ENCODE measurements at places on chromosomes 12 and 14.

DNA sequence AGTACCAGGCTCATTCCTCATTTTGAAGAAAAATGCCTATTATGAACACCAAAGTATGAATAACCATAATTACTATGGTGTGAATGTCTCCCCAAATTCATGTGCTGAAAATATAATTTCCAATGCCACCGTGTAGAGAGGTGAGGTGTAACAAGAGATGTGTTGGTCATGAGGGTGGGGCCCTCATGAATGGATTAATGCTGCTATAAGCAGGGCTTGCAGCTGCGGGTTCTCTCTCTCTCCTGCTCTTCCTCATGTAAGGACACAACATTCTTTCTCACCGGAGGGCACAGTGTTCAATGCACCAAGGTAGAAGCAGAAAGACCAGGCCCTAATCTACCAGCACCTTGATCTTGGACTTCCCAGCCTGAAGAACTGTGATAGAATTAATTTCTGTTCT is 70.0 kb downstream of the TMTC1 start:
- no peak overlapping the region for H3K4me3 ChIP-seq
- H3K4me1 ChIP-seq, result peaks cover 5% of the 10 kb centered on the region
- DNase-seq, result no peak
- peak overlapping the region; percentile 7 for H3K27ac ChIP-seq
- no peaks in the 10 kb centered on the region for H3K27me3 ChIP-seq
- H3K36me3 ChIP-seq, result peaks cover 6% of the 10 kb centered on the region

- H3K27ac ChIP-seq, result no peak overlapping the region
- no peaks in the 10 kb centered on the region for H3K36me3 ChIP-seq
- DNase-seq, result no peak
- no peaks in the 10 kb centered on the region for H3K27me3 ChIP-seq
- no peak overlapping the region for H3K4me3 ChIP-seq
Observed at GRCh38 chr12:38144601-38145436, 171.8 kb upstream of the ALG10B start.

DNA sequence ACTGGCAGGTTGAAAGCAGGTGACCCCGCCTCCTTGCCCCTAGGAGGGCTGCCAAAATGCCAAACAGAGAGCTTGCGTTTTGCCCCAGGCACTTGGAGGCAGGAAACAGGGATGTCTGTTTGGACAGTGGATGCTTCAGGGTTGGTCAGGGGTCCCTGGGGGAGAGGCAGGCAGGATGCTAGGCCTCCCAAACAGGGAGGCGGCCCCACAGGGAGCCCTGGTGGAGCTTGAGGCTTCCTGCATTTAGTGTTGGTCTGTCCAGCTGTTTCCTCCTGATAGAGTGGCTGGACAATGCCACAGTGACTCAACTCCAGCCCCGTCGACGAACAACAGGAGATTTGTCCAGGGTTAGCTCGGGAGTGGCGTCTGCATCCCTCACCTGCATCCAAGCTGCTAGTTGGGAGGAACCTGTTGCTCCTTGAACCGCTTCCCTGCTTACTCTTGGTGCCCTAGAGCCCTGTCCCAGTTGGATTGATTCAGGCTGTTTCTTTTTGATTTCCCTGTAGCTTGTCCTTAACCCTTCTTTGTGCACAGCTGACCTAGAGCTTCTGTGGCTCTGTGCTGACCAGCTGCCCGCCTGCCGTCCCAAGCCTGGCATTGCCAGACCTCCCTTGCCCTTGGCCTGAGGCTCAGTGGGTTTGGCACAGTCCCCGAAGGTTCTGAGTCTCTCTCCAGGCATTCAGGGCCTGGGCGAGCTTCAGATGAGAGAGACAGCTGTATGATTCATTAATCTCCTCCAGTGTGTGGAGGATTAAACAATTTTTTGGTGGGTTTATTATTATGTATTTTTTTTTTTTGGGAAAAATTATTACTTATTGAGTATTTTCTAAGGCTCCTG is 45.9 kb downstream of the TSPAN9 start:
- H3K27ac ChIP-seq, result no peak overlapping the region
- H3K36me3 ChIP-seq, result no peaks in the 10 kb centered on the region
- H3K4me1 ChIP-seq, result peaks cover 13% of the 10 kb centered on the region

GRCh38 chr12:15206338-15206737 is 14.9 kb downstream of the RERG start:
- no peaks in the 10 kb centered on the region for H3K4me1 ChIP-seq
- no peak overlapping the region for H3K4me3 ChIP-seq
- DNase-seq, result no peak
- H3K27ac ChIP-seq, result no peak overlapping the region
- H3K36me3 ChIP-seq, result no peaks in the 10 kb centered on the region

- no peaks in the 10 kb centered on the region for H3K36me3 ChIP-seq
- DNase-seq, result no peak
- H3K27ac ChIP-seq, result no peak within 1 kb of the TSS
Observed at GRCh38 chr12:116881325-116881876, at the start of gene HRK. Gene HRK (minus strand): TSS chr12:116881441. CDS start chr12:116881307, 134 bp downstream.

DNA sequence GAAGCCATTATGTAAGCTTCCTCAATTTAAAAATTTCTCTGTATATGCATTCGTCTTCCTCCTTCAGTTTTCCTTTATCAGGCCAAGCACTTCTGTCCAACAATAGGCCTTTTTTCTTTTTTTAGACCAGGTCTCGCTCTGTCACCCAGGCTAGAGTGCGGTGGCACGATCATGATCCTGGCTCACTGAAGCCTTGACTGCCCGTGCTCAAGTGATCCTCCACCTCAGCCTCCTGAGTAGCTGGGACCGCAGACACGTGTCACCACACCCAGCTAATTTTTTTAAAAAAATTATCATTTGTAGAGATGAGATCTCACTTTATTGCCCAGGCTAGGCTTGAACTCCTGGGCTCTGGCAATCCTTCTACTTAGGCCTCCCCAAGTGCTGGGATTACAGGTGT is 25.8 kb downstream of the TAOK3 start:
- H3K4me1 ChIP-seq, result peaks cover 4% of the 10 kb centered on the region
- no peaks in the 10 kb centered on the region for H3K27me3 ChIP-seq
- no peak for DNase-seq
- H3K27ac ChIP-seq, result no peak overlapping the region

DNA sequence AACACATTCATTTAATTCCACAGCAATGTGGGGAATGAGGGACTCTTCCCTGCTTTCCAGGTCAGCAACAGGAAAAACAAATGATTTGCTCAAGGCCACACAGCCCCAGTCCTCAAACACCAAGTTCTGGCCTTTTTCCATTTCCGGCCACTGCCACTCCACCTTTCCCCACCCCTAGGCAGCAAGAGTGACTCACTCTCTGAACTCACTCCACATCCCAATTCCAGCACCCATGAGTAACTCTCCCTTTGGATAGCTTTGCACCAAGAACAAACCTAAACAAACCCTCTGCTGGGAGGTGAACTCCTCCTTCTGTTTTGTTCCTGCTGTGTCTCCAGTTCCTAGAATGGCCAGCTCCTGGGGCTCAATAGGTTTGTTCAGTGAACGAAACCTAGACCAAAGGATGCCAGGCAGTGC is 30.4 kb upstream of the PLEKHG6 start:
- H3K36me3 ChIP-seq, result no peaks in the 10 kb centered on the region
- peaks cover 31% of the 10 kb centered on the region for H3K4me1 ChIP-seq
- peak; percentile 94 for DNase-seq
- H3K4me3 ChIP-seq, result no peak overlapping the region
- H3K27ac ChIP-seq, result peak overlapping the region; percentile 87
- no peaks in the 10 kb centered on the region for H3K27me3 ChIP-seq

DNA sequence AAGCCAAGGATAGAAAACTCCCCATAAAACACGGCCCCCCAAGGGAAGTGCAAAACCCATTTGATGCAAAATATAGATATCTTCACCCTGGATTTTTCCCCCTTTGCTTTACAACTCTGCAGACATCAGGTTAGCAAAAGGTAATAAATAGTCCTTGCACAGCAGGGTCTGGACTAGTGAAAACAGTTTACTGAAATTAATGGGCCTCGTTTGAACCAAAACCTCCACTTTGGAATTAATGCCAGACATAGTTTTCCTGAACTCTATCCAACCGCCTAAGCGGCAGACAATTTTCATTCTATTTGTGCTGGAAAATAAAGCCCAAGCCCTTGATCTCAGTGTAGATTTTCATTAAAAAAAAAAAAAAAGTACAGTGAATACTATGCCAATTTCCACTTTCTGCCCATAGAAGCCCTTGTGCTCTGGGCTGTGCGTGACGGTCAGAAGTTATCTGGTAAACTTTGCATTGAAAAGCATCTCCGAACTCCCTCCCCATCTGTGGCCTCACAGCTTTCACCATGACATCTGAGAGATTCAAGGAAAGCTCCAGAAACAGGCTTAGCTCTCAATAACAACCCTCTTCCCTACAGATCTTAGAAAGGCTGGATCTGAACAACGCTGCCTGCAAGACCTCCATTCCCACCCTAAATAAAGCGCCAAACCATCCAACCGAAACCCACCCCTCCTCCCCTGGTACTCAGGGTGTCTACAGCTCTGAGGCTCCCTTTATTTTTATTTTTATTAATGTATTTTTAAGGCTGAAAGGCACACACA is 11.0 kb upstream of the IRF2BPL start:
- H3K4me3 ChIP-seq, result peak overlapping the region; percentile 5
- H3K27me3 ChIP-seq, result no peaks in the 10 kb centered on the region
- no peaks in the 10 kb centered on the region for H3K36me3 ChIP-seq
- H3K27ac ChIP-seq, result peak overlapping the region; percentile 84
- H3K4me1 ChIP-seq, result peaks cover 44% of the 10 kb centered on the region

DNA sequence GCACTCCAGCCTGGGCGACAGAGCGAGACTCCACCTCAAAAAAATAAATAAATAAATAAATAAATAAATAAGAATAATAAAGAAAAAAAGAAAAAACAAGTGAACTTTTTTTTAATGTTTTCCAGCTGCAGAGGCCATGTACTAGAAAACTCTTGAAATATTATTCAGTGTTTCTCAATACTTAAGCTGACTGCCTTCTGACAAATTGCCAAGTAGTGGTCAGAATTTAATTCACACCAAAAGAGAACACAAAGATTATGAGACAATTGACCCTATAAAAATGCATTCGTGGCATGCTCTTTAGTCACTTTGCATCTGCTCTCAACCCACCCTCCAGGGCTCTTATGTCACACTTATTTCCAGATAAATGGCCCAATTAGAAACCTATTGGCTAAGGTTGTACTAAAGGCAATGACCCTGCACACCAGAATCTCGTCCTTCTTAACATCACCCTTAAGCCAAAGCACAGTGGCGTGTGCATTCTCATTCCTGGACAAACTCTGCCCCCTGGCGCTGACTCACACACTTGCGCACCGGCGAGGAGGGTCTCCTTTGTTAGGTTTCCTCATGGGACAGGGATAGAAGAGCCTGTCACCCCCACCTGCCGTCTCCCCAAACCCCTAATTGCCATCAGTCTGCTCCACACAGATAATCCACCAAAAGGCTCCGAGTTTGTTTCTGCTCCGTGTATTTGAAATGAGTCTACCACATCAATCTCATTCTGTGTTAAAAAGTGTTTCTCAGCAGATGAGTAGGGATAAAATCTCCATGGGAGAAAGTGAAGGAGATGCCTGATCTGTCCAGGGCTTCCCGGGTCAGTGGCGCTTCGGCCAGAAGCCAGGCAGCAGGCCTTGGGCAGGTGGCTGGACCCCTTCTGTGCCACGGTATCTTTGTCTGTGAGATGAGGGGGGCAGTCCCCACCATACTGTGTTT is 73.1 kb upstream of the CEP83 start:
- DNase-seq, result peak; percentile 56
- peaks cover 20% of the 10 kb centered on the region for H3K27me3 ChIP-seq
- H3K36me3 ChIP-seq, result no peaks in the 10 kb centered on the region
- no peaks in the 10 kb centered on the region for H3K4me1 ChIP-seq
- no peak overlapping the region for H3K27ac ChIP-seq
- H3K4me3 ChIP-seq, result no peak overlapping the region

DNA sequence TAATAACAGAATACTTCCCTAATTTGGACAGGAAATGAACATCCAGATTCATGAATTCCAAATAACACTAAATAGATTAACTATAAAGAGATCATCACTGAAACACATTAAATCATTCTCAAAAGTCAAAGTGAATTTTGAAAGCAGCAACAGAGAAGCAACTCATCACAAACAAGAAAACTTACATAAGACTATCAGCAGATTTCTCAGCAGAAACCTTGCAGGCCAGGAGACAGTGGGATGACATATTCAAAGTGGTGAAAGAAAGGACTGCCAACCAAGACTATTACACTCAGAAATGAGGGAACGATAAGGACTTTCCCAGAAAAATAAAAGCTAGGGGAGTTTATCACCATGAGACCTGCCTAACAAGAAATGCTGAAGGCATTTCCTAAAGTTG is 70.8 kb downstream of the ITPR2 start:
- no peaks in the 10 kb centered on the region for H3K27me3 ChIP-seq
- no peaks in the 10 kb centered on the region for H3K4me1 ChIP-seq
- DNase-seq, result no peak
- H3K27ac ChIP-seq, result no peak overlapping the region

DNA sequence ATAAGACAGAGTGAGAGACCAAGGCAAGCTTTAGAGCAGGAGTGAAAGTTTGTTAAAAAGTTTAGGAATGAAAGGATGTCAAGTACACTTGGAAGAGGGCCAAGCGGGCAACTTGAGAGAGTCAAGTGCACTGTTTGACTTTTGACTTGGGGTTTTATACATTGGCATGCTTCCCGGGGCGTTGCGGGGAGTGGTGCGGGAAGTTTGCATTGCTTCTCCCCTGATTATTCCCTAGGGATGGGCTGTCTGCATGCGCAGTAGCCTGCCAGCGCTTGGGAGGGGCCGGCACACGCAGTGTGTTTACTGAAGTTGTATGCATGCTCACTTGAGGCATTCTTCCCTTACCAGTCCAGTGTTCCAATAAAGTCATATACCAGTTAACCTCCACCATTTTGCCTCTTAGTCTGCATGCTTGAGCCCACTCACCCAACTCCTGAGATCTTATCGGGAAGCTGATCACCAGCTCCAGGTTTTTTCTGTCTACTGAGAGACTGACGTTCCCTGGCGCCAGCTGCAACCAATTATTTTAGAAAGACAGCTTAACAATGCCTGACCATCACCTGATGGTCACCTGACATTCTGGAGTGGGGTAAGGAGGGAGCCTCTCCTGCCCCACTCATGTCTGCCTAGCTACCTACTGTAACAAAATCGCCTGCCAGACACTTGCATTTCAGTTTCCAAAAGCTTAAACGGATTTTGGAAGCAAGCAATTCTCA is 53.2 kb downstream of the DACT1 start:
- no peak for DNase-seq
- no peaks in the 10 kb centered on the region for H3K36me3 ChIP-seq
- peaks cover 18% of the 10 kb centered on the region for H3K27me3 ChIP-seq
- no peaks in the 10 kb centered on the region for H3K4me1 ChIP-seq
- no peak overlapping the region for H3K4me3 ChIP-seq

DNA sequence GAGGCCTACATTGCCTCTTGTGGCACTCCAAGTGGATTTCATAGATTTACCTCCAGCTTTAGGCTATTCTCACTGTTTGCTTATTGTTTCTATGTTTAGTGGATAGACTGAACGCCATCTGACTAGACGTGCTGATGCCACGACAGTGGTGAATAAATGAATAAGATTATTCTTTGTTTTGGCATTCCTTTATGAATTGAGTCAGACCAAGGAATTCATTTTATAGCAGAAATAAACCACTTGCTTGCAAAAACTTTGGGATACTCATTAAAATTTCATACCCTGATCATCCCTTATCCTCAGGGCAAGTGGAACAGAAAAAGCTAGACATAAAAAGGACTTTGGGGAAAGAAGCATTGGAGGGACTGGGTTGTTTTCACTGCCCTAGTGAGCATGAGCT is 71.7 kb upstream of the FERMT2 start:
- H3K4me3 ChIP-seq, result no peak overlapping the region
- no peaks in the 10 kb centered on the region for H3K36me3 ChIP-seq
- peak; percentile 61 for DNase-seq

- peaks cover 3% of the 10 kb centered on the region for H3K36me3 ChIP-seq
- H3K27ac ChIP-seq, result no peak overlapping the region
- H3K4me1 ChIP-seq, result peaks cover 18% of the 10 kb centered on the region
- H3K4me3 ChIP-seq, result no peak overlapping the region
- DNase-seq, result no peak
- H3K27me3 ChIP-seq, result no peaks in the 10 kb centered on the region
Observed at GRCh38 chr14:34439090-34439489, 22.9 kb downstream of the SPTSSA start.

Data from IMR-90 (cell line).